ENCODE measurements at places on chromosomes 3 and 15.

- DNase-seq = no peak
Measured at GRCh38 chr3:117308756-117309155, 599.2 kb downstream of the TUSC7 start.

DNA sequence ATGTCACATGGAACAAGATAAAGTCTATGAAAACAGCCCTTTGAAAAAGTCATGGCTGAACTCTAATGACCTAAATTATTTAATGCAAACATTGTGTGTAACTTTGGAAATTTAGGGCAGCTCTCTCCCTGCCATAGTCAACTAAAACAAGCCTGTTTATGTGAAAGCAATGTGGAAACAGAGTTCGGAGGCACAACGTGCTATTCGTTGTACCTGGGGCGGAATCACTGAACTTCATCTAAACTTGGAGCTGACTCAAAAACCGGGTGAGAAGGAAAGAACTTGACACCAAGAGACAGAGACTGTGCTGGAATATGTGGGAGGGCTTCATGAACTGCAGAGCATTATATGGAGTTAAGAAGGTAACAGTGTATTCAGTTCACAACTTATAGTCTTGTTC, 764.9 kb upstream of the GOLIM4 start:
- DNase-seq = no peak

DNA sequence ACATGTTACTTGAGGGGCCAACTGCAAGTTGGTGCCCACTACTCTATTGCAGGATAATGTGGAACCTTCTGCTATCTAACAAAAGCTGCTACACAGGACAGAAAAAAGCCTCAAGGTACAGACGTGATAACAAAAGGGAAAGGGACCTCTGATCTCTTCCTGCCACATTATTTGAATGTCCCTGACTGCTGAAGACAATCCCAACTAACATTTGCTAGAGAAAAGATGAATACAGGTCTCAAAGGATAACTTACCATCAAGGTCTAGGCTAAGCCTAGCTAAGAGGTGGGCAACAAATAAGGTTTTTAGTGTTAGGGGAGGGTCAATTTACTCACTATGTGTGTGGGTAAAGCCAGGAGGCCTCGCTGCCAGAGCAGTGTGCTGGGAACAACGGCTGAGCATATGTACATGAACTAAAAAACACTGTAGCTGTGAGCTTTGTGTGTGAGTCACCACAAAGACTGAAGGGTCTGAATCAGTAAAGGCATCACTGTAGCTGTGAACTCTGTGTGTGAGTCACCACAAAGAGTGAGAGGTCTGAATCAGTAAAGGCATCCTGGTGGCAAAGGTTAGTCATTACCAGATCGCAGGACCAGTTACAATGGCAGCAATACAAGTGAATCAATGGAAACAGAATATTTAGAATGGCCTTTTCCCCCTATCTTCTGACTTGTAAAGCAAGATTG, 111.7 kb downstream of the LMLN start:
- peak; percentile 99 for DNase-seq

GRCh38 chr3:57935539-57935938, 72.7 kb upstream of the FLNB start:
- DNase-seq = no peak

- DNase-seq = no peak
Measured at GRCh38 chr3:158773845-158774830, 27.7 kb upstream of the MFSD1 start.

DNA sequence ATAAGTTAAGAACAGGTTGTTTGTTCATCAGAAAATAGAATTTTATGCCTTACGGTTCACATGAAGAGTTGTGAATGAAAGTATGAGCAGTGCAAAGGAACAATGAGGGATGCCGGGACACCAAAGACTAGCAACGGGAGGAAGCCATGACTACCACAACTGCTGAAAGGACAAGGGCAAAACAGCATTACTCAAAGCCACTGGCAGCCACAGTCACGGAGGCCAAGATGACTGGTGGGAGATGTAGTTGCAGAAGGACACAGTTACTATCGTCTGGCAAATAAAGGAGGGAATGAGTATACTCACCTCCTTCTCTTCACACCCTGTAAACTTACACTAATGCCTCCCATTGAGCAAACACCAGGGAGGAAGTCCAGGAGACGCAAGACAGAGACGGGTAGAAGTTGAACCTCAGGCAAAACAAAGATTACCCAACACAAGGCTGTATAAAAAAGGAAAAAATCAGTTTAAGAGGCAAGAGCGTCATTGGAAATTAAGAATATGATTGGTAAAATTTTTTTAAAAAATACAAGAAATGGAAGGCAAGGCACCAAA, 675.5 kb downstream of the FHIT start:
- no peak for DNase-seq

DNA sequence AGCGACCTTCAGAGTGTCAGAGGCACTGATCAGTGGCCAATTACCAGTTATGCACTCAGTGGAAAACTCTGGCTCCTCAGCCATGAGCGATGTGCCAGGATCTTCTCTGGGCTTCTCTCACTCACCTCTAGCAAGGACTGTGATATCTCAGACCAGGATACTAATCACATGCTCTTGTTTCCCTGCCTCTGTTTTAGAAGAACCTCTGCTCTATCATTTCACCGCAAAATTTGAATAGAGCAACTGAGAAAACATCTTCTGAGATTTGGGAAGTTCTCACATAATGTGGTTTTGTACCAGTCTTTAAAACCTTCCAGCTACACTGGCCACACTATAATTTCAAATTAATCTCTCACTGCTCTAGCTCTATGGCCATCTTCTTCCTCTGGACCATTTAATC, 325.8 kb upstream of the FRG2C start:
- no peak for DNase-seq

- DNase-seq = no peak
Measured at GRCh38 chr15:72809329-72809728, 25.8 kb upstream of the ADPGK start.

GRCh38 chr15:92277776-92278175, 115.9 kb upstream of the ST8SIA2 start:
- DNase-seq = peak; percentile 48

DNA sequence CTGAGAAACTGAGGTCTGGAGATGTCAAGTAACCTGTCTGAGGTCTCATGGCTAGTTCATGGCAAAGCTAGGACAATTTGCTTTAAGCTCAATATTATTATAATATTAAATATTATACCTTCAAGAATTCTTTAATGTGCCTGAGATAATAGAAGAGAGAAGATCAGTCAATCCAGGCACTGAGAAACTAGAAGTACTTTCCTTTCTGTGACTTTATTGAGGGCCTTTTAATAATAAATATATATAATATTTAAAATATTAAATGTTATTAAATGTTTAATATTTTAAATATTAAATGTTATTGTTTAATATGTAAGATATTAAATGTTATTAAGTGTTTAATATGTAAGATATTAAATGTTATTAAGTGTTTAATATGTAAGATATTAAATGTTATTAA, 144.3 kb upstream of the DNAJC19 start:
- no peak for DNase-seq

GRCh38 chr3:37519661-37520060, 342.0 kb upstream of the CTDSPL start:
- no peak for DNase-seq

DNA sequence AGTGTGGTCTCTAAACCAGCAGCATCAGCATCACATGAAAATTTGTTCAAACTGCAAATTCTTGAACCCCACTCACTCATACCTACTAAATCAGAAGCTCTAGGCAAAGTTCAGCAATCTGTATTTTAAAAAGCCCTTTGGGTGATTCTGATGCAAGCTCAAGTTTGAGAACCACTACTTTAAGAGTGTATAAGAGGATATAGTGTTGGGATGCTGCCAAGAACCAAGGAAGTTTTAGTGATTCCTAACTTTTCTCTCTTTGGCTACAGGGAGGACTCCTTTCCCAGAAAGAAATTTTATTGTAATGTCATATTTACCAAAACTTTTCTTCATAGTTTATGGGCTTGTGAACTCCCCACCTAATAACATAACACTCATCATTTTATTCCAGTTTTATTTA, 422.2 kb downstream of the TBC1D5 start:
- DNase-seq = peak; percentile 20

GRCh38 chr3:77137559-77137958, 97.7 kb downstream of the ROBO2 start:
- DNase-seq = no peak

DNA sequence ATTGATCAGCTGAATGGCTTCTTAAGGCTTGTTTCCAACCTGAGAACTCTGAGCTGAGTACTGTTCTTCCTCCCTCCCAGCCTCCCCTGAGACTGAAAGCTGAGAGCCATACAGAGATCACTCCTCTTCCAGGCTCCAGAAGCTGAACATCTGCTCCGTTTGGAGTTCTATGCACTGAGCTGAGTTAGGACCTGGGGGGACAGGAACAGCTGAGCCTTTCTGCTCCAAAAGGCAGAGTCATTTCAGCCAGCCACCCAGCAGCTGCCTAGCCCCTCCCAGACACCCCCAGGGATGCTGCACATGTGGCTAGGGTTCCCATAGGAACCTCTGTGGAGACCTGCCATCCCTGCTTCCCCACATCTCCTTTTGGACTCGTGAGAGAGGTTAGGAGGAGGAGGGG, 64.2 kb upstream of the GLCE start:
- no peak for DNase-seq

DNA sequence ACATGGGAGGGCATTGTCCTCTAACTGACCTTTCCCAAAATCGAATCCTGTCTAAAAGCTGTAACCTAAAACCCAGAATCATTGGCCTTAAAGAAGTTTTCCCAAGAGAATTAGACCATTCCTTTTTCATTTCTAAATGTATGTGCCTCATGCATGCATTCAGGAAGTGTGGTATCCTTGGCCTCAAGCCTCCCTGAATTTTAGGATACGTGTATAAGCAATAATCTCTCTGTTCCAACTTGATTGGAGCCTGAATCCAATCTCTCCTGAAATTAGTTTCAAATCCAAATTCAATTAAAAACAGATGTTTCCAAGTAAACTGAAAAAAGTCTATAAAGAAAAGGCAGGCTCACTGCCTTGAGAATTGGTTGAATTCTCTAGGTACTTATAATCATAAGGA, 86.0 kb upstream of the VEPH1 start:
- DNase-seq = no peak

- DNase-seq = peak; percentile 89
Measured at GRCh38 chr15:55917881-55918296, 75.5 kb downstream of the NEDD4 start.

- DNase-seq = peak; percentile 49
Measured at GRCh38 chr3:173502983-173503568, 105.5 kb downstream of the NLGN1 start.

DNA sequence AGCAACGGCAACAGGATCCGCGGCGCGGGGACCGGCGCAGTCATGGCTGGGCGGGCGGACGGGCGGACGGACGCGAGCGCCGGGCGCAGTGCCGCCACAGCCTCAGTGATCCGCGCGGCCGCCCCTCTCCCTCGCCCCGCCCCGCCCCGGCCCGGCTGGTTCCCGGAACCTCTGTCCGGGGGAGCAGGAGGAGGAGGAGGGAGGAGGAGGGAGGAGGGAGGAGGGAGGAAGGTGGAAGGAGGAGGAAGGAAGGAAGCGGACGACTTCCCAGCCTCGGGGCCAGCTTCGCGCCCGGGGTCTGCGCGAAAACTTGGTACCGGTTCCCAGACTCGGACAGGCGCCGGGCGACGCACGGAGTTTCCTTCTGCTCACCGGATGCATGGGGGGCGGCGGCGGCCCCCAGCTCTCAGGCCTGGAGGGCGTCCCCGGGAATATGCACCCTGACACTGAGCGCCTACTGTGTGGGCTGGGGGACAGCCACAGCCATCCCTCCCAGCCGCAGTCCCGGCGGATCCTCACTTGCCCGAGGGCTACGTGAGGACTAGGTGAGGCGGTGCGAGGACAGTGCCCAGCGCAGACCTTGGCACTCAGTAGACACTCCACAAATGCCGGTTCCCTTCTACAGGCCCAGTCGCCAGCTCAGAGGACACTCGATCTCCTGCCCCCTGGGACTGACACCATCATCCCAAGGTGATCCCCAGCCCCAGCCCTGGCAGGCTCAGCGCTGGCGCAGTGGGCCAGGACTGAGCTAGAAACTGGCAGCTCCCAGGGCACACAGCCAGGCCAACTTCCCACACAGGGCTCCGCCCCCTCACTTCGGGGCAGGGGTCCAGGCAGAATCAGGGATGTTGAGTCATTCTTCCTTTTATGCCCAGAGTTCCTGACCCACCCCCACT, at the start of gene SHISA5:
TSS of gene SHISA5 (minus strand) at position 124 of the 896 bp plus-strand sequence. CDS start at position 44, 80 bp downstream.
- peak; percentile 78 for DNase-seq

DNA sequence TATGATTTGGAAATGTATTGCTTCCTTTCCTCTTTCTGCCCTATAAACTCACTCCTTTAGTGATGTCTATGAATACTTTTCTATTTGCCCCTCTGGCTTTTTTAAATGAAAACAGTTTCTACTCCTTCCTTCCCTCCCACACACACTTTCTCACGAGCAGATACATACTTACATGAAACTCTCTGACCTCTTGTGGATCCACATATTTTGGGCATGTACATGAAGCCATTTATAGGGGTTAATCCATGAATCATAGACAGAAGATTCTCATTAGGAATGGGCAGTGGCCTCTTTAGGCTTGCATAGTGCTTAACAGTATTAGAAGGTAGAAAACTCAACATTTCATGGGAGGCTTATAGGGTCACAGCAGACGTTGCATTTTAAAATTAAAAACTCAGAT, 24.8 kb downstream of the ANAPC13 start:
- DNase-seq = peak; percentile 97

- DNase-seq = peak; percentile 98
Measured at GRCh38 chr15:41660235-41661077, at the start of gene MGA. Gene MGA (plus strand): TSS chr15:41660405.

GRCh38 chr3:139893267-139893962, 41.6 kb upstream of the CLSTN2 start:
- no peak for DNase-seq

DNA sequence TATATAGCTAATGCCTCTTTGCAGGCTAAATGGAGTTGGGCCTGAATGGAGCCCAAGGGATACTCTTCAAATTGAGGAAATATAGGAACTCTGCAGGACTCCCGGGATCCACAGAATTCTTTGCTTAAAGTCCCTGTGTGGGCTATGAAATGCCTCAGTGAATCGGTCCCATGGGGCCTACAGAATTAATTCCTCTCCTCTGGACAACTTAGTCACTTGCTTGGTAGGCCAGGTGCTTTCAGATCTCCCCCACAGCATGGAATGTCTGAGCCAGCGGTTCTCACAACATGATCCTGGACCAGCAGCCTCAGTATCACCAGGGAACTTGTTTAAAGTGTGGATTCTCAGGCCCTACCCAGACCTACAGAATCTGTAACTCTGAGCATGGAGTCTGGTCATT, 15.1 kb upstream of the PRICKLE2 start:
- no peak for DNase-seq

Data from GM23248 (cell line).